ENCODE measurements at places on chromosomes 5 and 9.

DNA sequence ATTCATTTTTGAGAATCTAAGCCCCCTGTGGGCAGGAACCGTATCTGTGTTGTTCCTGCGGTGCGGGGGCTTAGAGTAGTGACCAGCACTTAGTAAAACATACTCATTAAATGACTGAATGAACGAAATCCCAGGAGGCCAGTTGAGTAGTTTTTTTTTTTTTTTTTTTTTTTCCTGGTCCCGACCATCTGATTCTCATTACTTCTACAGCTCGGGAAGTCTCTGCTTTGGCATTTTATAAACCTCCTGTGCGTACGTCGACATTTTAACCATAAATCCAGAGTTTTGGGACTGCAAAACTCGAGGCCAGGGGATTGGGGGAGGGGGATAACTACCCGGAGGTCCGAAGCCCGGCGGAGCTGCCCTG, 31.5 kb upstream of the SPRY4 start:
- no peak for DNase-seq

DNA sequence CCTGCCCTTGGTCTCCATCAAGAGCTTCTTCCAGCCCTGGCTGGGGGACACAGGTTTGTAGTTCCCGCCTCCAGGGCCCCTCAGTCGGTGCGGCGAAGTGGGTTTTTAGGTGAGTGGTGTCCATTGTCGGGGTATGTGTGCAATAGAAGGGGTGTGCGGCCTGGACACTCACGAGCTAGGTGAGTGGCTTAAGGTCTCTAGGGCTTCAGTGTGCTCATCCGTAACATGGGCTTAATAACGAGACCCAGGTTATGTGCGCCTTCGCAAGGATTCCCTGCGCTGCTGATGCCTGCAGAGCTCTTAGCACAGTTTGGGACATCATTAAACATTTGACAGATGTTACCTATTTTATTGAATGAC, 656 bp downstream of the CEP78 start:
- DNase-seq: no peak

DNA sequence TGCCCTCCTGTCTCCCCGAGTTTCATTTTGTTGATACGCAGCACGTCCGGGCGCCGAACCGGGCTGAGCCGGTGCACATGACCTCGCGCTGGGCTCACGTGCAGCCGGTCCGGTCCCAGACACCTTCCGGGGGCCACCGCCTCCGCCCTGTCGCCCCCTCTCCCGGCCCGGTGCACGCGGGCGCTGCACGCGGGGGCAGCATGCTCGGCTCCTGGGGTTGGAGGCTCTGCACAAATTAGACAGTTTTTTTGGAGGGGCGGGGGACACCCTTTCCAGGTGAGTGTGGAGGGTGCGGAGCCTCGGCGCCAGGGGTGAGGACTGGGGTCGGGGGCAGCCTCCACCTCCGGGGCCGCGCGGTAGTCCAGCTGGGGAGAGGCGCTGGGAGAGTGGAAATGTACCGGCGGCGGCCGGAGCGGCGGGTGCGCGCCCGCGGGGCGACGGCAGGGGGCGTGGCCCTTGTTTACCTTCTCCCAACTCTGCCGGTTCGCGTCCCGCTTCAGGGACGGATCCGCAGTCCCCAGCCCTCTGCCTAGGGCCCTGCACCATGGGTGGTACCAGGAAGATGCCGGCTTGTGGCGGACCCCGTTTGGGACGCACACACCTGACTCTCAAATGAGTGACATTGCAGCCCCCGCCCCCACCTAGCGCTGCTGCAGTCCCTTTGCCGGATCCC, 1.1 kb downstream of the JADE2 start:
- peak; percentile 80 for DNase-seq

DNA sequence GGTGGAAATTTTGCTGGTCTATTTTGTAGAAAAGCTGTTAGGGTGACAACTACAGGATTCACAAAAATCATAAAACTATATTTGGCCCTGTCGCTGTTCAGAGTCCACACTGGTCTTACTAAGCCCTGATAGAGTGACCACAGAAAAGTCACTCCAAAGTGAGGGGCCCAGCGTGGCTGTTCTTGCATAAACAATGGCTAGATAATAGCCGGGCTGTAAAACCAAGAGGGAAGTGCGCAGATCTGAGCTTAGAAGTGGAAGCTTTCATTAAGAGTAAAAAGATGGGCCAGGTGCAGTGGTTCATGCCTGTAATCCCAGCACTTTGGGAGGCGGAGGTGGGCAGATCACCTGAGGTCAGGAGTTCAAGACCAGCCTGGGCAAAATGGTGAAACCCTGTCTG, 15.5 kb upstream of the CTSL start:
- no peak for DNase-seq

- DNase-seq: no peak
These were observed 4.3 kb downstream of the SMIM33 start for GRCh38 chr5:139474890-139475791.
